ENCODE measurements at places on chromosomes 7 and 10.

DNA sequence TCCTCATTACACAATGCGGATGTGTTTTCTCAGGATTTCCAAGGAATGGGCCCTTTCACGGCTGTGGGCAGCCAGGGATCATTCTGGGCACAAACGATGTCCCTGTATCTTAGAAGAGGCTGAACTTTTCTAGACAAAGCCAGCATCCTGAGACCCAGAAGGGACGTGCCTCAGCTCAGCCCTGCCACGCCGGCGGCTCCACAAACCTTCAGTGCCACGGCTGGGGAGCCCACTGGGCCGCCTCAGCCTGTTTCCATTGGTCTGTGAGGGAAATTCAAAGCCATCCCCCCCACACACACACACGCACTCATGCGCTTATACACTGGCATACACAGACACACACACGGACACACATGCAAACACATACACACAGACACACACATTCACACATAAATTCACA is 344.9 kb upstream of the MKI67 start:
- DNase-seq, result no peak

DNA sequence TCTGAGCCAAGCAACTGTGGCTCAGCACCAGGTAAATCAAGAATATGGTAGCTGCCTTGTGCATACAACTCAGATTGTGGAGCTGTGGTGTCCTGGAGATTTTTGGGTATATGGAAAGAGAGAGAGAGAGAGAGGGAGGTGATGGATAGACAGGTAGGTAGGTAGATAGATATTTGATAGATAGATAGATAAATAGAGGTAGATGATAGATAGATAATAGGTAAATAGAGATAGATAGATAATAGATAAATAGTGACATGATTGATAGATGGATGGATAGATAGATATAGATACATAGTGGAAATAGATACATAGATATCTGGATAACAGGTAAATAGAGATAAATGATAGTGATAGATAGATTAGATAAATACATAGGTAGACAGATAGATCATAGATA is 206.3 kb downstream of the KLF6 start:
- DNase-seq, result no peak

DNA sequence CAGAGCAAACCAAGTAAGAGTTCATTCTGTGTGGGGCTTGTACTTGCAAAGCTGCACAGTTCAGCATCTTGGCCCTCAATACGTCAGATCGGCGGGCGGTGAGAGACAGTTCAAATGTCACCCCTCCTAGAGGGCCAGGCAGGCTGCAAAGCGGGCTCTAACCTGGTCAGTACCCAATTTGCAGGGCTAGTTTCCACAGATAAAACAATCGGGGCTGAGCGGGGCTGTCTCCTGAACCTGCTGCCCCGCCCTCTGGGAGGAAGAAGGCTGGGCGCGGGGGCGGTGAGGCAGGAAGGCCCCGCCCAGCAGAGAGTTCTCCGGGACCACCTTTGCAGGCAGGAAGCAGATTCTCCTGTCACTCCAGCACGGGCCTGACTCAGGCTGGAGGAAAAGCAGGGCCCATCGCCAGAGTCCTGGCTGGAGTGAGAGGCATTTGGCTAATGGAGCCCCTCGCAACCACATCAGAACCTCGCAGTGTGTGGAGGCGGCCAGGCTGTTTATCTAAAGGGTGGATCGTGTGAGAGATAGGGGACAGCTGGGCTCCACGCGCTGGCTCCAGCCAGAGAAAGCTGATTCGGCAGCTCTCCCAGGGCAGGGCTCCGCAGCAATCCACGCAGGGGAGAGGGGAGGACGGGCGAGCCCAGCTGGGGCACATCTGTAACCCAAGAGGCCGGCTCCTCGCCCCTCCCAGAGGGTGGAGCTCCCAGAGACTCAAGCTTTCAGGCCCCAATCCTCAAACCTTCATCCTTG is 83.1 kb downstream of the SH3PXD2A start:
- DNase-seq, result peak; percentile 92

- DNase-seq, result peak; percentile 70
Measured at GRCh38 chr10:113463777-113464176, 89.1 kb upstream of the HABP2 start.

GRCh38 chr10:44660271-44660670 is 250.9 kb upstream of the TMEM72 start:
- DNase-seq, result no peak

- no peak for DNase-seq
Measured at GRCh38 chr10:121927318-121927840, 452 bp downstream of the ATE1 start.

DNA sequence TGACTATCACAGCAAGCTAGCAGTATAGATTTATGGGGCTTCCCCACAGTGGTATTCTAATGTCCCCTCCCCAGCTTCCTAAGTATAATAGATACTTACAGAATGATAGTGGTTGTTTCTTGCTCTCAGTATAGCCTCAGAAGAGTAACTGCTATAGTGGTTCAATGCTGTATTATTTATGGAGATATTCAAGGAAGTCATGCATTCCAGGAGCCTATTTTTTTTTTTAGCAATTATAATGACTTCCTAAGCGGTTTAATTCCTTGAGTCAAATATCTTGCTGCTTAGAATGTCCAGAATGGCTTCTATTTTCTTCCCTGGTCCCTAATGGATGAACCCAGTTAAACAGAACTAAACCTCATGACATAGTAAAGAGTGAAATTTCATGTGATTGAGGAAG is 451.5 kb upstream of the SEMA3D start:
- DNase-seq, result no peak

GRCh38 chr10:111107846-111108245 is 31.0 kb downstream of the ADRA2A start:
- no peak for DNase-seq

DNA sequence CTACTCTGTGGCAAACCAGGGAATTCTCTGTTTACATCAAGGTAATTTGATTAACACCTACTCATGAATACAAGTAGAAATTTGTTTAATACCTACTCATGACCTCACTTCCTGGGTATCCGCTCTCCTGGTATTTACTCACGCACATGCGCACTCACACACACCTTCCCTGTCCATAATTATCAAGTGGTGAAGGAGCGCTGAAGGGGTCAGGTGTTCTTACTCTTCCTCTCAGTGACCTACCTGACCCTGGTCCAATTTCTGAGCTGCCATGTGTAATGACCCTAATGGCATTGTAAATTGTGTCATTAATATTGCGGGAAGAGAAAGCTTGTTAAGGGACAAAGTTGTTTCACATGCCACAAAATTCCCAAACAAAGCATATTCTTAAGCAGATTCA is 41.3 kb upstream of the TRIL start:
- DNase-seq, result no peak

DNA sequence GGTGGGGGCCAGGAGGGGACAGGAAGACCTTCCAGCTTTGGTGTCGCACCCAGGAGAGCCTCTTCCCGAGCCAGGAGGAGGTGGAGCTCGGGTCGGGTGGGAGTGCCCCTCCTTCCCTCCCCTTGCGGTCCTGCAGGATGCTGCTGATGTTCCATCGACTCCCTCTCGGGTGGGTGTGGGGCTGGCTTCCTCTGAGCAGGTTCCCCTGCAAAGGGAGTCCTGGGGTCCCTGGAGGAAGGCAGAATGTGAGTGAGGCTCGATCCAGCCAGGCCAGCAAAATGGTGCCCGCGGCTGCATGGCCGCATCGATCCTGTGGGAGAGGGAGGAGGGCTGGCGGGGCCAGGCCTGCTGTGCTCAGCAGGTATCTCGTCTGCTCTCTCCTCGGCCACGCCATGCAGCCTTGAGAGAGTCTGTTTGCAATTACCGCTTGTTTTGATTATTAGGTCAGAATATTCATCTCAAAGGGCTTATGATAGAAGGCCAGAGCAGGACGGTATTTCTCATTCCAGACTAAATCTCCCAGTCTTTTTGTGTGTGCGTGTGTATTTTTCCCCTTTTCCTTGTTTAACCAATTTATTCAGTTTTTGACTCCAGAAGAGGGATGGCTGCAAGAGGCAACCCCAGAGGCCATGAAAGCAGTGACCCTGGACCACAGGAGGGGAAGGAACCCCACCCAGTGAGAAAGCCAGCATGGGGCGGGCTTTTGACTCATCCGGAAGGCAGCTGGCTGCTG is 137.3 kb upstream of the ZMIZ1 start:
- peak; percentile 67 for DNase-seq

DNA sequence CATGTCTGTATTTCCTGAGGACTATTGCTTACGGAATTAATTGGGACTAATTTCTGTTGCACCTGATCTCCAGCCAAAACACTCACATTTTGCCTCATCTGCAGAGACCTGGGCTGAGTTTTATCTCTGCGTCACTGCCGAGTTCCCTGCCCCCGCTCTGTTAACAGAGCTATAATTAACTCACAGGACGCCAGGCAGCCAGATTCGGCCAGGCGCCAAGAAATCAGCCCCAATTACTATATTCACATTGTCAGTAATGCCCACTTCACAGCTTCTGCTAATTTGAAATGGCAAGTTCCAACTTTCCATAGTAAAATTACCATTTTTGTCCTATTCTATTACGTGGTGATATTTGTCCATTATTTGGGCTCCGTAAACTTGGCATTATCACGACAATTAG is 130.5 kb downstream of the CUX1 start:
- DNase-seq, result no peak

- DNase-seq, result no peak
Measured at GRCh38 chr10:58174831-58175230, 92.9 kb downstream of the IPMK start.

- DNase-seq, result no peak
Measured at GRCh38 chr10:47091421-47091820, 180.2 kb downstream of the PTPN20 start.

Measured in muscle of back (tissue), 13 donors.